ENCODE measurements at places on chromosomes 11 and 22. TPM values are rescaled to one million over a fixed set of nuclear protein-coding genes. Genes with fewer than 3 reads are reported as not detected.

DNA sequence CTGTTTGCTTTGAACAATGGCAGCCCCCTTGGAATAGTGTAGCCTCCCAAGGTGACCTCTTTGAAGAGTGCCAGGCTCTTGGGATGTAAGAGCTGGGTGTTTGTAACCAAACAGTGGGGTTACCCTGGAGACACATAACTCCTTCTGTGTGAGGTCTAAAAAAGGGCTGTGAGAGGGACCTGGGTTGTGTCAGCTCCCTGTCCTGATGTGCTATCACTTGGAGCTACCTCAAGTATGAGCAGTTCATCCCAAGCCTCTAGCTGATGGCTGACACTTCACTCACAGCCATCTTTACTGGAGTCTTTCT is 40.2 kb downstream of the TSPAN18 start:
- no peak for DNase-seq

OR5AL1 gene
- polyA plus RNA-seq, result not detected

DNA sequence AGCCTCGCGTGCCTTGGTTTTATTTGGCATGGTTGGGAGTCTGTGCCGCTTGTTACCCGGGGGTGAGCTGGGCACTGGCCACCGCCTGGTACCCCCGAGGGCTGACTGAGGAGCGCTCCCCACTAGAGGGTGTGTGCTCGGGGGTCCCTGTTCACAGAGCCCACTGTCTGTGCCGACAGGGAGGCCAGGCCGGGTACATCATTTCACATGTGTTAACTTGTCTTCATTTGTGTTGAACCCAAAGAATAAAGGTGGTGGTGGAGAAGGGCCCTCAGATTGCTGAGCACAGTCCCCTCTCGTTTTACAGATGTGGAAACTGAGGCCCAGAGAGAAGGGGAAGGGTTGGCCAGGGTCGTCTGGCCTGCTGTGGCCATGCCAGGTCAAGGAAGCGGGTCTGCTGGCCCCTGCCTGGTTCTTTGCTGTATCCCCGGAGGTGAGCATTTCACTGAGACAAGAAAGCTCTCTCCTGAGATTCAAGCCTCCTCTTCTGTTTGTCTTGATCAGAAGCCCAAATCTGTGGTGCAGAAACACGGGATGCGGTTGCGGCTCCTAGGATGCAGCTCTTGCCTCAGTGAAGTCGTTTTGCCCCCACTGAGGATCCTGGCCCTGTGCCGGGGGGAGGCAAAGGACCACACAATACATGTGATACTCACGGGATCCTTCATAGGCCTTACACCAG is 60.8 kb downstream of the FBLN1 start:
- DNase-seq, result no peak

GRCh38 chr11:58719406-58720117 is 12.2 kb downstream of the GLYAT start:
- no peak for DNase-seq

ADM gene
- polyA plus RNA-seq, result 10.3 TPM

OR6A2 gene
- not detected for polyA plus RNA-seq

RFPL2 gene
- 0.73 TPM for polyA plus RNA-seq

PKDREJ gene
- polyA plus RNA-seq, result 0.33 TPM

DNA sequence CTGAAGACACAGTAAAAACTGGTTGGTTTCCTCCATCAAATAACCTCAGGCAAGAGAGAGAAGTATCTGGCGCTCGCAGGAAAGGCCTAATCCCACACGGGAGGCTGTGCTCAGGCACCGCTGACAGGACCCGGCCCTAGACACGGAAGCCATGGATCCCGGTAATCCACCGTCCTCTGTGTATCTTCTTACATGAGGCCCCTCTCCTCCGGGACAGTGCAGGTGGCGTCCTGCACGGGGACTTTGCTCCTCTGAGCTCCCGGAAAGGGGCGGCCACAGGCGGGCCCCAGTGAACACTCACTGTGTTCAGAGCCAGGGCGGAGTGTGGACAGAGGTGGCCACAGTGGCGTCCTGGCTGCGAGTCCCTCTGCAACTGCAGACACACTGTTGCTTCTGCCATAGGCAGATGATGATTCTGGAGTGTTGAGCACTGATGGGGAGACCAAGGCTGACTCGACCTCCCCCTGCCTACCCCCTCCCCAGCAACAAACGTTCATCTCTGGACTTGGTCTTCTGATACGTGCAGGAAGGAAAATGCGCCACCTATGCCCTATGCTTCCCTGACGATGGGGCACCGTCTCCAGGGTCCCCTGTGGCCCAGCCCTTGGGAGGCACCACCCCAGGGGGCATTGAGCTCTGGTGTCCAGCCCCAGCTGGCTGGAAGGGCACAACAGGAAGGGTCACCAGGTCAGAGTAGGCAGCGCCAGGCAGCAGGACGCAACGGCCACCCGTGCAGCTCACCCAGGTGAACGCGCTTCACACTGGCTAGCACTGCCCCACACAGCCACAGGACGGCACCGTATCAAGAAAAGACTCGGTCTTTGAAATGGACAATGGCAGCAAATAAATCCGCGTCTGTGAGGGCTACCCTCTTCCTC is 95.7 kb downstream of the TRMU start:
- no peak for DNase-seq

DNA sequence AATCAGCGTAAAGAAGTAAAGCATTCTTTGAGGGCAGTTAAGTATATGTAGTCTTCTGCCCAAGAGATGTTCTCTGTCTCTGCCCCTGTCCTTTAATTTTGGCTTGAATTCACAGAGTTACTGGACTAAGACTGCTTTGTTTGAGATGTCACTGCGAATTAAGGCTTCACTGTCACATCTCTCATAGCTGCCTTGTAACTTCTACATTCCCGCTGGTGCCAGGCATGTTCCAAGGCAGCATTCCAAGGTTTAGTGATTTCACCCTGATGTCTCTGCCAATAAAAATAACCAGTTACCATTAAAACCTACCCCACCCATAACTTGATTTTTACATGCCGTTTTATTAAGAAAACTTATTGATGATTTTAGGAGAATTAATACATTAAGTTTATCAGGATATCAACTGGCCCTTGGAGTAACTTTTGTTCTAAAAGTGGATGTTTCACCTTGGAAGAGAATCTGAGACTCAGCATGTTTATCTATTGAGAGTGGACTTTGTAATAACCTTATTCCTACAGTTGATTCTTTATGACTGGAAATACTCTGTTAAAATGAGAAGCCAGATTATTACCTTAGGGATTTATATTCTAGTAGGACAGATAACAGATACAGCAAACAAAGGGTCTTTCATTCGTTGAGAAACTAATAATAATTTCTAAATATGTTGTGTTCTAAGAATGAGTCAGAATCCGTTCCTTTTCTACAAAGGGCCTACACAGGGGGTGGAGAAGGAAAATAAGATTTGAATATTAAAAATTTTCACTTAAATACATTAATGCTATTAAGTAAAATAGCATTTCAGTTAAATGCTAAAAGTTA is 110.2 kb downstream of the UVRAG start:
- DNase-seq, result no peak

OR8B8 gene
- polyA plus RNA-seq, result not detected

SCN3B gene
- 2.1 TPM for polyA plus RNA-seq

MRGPRX4 gene
- not detected for polyA plus RNA-seq
